ENCODE measurements at places on chromosomes 1 and 21.
A peak's percentile ranks its signal among the peaks of the same experiment; 100 is the strongest.

- no peak for DNase-seq
Measured at GRCh38 chr1:214957330-214958137, 125.0 kb upstream of the KCNK2 start.

DNA sequence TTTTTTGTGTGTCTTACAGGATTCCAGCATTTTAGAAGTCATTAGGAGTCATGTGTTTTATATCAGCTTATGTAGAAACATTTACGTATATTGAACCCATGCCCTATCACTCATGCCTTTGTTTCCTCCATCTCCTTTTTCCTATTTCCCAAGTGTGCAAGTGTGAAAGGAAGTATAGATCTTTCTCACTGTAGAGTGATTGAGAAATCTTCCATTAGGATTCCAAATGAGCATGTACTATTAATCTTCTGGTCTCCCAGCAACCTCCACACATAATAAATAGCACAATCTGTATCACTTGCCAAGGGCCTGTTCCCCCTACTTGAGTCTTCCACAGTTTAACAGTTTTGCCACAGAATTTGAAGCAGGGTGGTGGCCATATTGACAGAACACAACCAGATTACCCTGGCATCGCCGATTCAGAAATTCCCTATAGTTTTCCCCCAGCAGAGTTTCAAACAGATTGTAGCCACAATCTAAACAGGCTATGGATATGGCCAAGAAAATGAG, 1052.8 kb downstream of the TTLL7 start:
- no peak for DNase-seq

DNA sequence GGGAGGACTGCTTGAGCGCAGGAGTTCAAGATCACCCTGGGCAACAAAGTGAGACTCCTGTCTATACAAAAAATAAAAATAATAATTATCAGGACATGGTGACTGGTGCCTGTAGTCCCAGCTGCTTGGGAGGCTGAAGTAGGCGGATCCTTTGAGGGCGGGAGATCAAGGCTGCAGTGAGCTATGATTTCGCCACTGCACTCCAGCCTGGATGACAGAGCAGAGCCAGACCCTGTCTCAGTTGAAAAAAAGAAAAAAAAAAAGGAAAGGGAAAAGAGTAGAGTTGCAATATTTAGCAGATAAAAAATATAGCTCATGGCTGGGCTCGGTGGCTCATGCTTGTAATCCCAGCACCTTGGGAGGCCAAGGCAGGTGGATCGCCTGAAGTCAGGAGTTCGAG, 3.3 kb upstream of the S1PR1 start:
- DNase-seq = no peak

- no peak for DNase-seq
Measured at GRCh38 chr1:94974241-94974640, 47.3 kb upstream of the CNN3 start.

DNA sequence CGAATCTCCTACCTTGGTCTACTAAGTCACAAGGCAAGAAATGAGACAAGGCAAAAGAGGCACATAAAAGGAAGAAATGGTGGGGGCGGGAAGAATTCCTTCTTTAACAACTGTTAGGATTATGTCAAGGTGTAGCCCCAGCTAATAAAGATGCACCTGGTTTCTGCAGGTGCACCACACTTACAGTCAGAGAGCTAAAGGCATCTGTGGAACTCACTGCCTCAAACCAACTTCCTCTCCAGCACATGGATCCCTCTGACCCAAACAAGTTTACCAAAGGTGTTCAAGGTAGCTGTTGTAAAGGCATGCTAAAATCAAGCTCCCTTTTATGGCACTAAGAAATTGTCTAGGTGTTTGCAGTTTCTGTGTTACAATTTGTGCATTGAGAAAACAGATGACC, 38.1 kb downstream of the TGFBR3 start:
- DNase-seq = no peak

GRCh38 chr1:213568929-213569815, 418.6 kb upstream of the PROX1 start:
- DNase-seq = no peak

GRCh38 chr21:44780137-44780502, 21.5 kb downstream of the UBE2G2 start:
- DNase-seq = no peak

GRCh38 chr1:56227886-56228285, 351.5 kb downstream of the PLPP3 start:
- no peak for DNase-seq

GRCh38 chr1:203631946-203632345, 5.3 kb downstream of the ATP2B4 start:
- DNase-seq = no peak

GRCh38 chr1:31745946-31746670, 18.0 kb downstream of the ADGRB2 start:
- no peak for DNase-seq

- DNase-seq = no peak
Measured at GRCh38 chr1:154430903-154431302, 25.8 kb downstream of the IL6R start.

GRCh38 chr1:31696242-31696641, 7.6 kb downstream of the COL16A1 start:
- no peak for DNase-seq

- DNase-seq = no peak
Measured at GRCh38 chr1:217542837-217543236, 88.1 kb downstream of the GPATCH2 start.

GRCh38 chr21:44919913-44920693, 596 bp downstream of the ITGB2 start:
- DNase-seq = peak; percentile 52

DNA sequence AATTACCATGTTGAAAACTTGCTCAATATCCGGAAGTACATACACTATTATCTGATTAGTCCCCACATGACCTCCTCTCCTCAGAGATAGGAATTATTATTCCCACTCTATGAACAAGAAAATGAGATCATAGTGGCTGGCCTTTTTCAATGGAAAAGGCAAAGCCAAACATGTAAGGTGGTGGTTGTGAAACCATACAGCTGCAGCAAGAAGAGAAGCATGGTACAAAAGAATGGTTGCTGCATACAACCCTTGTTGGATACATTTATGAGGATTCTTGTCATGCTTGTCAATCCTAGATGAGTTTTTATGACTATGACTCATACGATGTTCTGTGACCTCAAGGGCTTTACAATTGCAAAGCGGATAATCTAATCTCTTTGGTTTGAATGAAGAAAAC, 514.7 kb downstream of the PLPP3 start:
- no peak for DNase-seq

DNA sequence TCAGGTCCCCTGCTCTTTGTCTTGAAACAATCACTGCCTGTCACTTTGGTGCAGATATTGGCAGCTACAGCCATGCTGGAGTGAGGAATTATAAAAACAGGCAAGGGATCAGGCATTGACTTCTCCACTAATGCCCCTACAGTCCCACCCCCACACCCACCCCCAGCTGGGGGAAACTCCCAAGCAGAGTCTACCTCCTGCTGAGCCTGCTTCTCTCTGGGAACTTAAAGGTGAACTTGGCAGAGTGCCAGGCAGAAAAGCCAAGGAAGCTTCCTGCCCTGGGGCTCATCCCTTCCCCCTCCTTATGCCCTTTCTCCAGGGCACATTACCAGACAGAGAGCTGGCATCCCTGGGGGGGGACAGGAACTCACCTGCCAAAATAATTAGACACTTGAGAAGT, 6.7 kb downstream of the NCMAP start:
- DNase-seq = no peak

- DNase-seq = no peak
Measured at GRCh38 chr1:236746785-236747184, 48.3 kb upstream of the MTR start.

DNA sequence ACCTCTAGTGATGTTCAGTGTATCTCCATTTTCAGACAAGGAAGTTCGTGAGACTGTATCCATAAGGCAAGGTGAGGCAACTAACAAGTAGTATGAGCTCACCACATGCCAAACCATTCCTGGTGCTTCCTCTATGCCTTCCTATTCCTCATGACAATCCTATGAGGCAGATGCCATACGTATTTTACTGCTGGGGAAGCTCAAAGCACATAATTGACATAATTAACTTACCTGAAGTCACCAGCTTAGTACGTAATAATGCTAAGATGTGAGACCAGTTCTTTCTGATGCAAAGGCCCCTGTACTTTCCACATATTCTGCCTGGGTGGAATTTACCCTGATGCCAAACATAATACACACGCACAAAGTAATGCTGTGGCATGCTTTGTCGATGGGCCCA, 83.6 kb upstream of the NFIA start:
- DNase-seq = no peak

DNA sequence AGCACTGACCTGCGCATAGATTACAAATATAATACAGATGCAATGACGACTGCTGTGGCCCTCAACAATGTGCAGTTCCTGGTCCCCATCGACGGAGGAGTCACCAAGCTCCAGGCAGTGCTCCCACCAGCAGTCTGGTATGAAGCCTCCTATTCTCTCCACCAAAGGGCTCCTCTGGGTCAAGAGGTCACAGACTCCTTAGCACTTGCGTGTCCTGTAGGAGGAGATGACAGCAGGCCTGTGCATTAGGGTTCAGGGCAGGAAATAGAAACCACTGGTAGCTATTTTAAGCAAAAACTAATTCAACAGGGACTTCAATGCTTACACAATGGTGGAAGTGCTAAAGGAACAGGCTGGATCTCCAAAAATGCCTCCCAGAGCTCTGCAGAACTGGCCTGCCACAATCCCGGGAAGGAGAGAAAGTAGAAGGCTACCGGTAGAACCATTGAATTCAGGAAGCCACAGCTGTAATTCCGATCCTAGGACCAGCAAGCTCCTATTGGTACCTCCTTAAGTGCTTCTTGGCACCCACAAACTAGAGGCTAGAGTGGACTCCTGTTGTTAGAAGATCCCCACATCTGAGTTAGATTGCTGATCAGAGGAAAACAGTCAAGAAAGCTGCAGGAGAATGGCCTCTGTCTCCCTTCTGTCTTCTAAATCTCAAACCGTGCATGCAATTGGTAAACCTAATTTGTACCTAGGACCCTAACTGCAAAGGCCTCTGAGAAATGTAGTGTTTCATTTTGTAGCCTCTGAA, 12.7 kb upstream of the DYNLT5 start:
- no peak for DNase-seq

DNA sequence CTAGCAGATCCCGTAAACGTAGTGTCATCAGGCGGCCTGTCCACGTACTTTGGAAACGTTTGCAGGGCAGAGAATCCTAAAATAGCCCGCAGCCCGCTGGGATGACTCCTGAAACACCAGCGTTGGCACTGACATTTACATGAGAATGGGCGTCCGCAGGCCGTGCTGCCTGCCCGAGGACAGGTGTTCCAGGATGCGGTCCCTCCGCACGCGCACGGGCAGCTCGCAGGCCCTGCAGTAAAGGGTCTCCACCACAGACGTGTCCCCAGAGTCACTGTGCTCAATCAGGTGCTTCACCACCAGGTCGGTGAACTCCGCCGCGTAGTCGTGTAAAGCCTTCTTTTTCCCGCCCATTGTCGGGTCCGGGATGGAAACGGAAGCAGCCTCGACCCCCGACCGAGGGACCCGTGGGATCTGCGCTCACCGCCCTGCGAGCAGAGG, 5.8 kb upstream of the CCDC27 start:
- no peak for DNase-seq

GRCh38 chr1:185488808-185489207, 171.8 kb upstream of the IVNS1ABP start:
- no peak for DNase-seq

DNA sequence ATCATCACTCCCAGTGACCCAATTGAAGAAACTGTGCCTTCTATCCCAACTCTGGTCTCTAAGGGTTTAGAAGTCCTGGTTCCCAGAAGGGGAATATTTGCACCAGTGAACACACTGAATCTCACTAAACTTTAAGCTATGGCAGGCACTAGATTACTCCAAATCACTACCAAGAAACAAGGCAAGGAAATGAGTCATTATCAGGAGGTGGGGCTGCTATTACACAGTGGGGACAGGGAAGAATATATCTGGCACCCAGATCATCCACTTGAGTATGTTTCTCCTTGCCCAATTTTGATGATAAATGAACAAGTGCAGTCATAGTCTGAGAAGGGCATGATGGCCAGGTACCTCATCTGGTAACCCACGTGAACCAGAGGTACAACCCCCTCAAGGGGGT, 7.0 kb downstream of the MRPL9 start:
- DNase-seq = no peak

DNA sequence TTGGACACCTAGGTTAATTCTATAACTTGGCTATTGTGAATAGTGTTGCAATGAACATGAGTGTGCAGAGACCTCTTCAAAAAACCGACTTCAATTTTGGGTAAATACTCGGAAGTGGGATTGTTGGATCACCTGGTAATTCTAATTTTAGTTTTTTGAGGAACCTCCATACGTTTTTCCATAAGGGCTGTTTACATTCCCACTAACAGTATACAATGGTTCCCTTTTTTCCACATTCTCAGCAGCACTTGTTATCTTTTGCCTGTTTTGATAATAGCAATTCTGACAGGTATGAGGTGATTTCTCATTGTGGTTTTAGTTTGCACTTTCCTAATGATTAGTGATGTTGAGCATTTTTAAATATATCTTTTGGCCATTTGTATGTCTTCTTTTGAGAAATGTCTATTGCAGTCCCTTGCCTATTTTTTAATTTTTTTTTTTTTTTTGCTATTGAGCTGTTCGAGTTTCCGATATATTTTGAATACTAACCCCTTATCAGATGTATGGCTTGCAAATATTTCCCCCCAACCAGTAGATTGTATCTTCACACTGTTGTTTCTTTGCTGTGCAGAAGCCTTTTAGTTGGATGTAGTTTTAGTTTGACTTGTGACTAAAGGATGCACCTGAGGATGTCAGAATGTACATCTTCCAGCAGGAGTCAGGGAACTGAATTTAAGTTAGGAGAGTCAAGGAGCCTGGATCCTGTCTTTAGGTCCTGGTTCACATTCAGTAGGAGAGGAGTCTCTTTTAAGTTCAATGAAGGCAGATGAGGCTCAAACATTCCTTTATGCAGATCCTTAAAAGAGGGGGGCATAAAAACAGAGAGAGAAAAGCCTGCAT, 120.0 kb downstream of the S1PR1 start:
- no peak for DNase-seq

DNA sequence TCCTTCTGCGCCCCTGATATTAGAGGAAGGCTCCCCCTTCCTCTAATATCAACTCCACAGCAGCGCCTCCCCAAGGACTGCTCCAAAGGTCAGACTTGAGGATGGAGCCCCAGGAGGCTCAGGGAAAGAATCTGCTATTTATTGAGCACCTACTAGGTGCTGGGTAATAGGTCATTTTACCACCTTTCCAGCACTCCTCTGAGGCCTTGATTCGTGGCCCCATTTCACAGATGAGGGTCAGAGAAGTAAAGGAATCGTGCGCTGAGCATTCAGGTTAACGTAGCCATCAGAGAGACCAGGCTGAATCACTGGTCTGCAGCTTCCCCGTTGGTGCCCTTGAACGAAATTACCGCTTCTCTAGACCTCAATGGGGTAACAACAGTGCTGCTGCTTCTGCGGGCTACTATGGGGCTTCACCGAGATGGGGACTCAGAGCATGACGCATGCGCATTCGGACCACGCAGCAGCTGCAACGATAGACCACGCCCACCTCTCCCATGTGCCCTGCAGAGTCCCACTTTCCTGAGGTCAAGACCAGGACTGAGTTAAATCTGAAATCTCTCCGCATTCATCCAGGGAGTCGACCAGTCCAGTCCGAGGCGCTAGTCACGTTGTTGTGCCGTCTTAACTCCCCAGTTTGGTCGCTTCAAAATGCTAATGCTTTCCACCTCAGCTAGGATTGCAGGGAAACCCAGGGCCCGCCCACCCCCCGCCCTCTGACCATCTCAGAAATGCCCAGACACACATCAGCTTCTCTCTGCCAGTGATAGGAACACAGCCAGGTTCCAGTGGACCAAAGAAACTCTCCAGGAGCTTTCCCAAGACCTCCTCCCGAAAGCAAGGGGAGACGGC, 12.9 kb downstream of the CAMK2N1 start:
- no peak for DNase-seq

GRCh38 chr21:19122356-19122755, 718.8 kb upstream of the TMPRSS15 start:
- no peak for DNase-seq

GRCh38 chr1:243471754-243472745, 216.2 kb downstream of the SDCCAG8 start:
- no peak for DNase-seq

Data from CD4-positive, alpha-beta T cell (primary cell).